Upper lobe of right lung (tissue), 1 donor: ENCODE measurements at places on chromosomes 6 and 20. TPM values are rescaled to one million over a fixed set of nuclear protein-coding genes. Genes with fewer than 3 reads are reported as not detected.

DNA sequence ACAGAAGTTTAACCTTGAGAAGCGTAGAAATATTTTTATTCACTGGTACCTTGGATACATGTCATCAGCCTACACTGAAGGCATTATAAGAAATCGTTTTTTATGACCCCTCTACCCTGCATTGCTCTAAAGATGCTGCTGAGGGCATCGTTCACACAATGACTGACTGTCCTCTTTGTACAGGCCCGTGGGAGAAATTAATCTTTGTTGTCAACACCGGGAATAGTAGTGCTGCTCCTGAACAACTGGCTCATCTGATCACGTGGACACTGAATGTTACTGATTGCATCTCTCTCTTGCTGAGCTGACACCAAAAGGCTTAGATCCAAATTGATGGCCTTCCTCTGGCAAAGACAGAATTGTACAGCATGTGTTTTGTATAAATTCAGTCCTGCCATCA, 157.1 kb upstream of the SMLR1 start:
- DNase-seq: no peak

DNA sequence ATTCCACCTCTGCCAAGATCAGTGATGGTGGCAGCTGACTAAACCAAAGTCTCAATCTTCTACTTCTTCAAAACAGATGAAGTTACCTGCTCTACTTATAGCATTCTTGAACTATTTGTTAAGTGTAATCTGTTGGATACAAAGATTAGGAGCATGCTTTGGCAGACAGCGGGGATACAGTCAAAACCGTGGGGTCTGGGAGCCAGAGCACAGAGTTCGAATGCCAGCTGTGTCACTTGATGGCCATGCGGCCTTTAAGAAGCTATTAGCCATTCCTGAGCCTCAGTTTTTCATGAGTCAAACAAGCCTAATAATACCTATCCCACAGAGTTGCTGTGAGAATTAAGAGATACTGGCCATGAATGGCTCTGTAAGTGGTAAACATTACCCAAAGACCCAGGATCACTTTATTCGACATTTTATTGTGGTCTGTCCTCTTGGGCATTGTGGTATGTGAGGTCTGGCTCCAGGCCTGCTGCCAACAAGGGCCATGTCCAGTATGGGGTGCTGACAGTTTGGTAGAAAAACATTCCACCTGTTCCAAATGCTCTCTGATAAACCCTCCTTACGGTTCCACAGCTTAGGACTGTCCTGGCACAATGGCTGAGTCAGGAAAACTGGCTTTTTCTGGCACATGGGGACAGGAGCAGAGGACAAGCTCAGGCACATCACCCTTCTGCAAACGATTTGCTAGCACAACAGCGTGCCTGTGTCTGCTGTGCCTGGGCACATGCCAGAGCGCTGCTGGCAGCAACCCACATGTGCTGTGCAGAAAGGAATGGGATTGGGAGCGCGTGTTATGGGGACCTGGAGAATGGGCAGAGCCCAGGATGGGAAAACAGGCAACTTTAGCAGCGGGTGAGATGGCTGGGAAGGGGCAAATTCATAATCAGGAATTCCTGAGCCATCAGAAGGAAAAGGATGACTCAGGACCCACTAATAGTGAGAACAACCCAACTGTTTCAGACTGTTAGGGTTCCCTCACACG, 15.7 kb upstream of the FAM83C start:
- DNase-seq: no peak

- no peak for DNase-seq
Measured at GRCh38 chr20:49675368-49676151, 38.1 kb downstream of the B4GALT5 start.

Gene HMGCLL1
- total RNA-seq: 4.2 TPM

Gene GLP1R
- not detected for total RNA-seq

GRCh38 chr6:37827603-37828265, 8.2 kb downstream of the ZFAND3 start:
- DNase-seq: no peak

DNA sequence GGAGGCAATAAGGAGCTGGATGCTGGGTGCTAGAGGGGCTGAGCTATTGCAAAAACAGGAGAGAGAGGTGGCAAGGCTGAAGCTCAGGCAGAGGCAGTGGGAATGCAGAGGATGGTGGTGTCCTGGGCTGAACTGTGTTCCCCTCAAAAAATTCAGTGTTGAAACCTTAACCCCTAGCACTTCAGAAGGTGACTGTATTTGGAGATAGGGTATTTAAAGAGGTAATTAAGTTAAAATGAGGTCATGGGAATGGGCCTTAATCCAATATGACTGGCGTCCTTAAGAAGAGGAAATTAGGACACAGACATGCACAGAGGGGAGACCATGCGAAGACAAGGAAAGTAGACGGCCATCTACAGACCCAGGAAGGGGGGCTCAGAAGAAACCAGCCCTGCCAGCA, 11.5 kb upstream of the MMP9 start:
- no peak for DNase-seq

GRCh38 chr6:37077191-37077904, 71.9 kb downstream of the FGD2 start:
- no peak for DNase-seq

- no peak for DNase-seq
Measured at GRCh38 chr6:163132050-163132750, 282.3 kb upstream of the QKI start.

Gene TINAG
- total RNA-seq: not detected

Gene ZBTB24
- total RNA-seq: 8.5 TPM

GRCh38 chr20:23253524-23253923, 97.1 kb upstream of the NXT1 start:
- no peak for DNase-seq

DNA sequence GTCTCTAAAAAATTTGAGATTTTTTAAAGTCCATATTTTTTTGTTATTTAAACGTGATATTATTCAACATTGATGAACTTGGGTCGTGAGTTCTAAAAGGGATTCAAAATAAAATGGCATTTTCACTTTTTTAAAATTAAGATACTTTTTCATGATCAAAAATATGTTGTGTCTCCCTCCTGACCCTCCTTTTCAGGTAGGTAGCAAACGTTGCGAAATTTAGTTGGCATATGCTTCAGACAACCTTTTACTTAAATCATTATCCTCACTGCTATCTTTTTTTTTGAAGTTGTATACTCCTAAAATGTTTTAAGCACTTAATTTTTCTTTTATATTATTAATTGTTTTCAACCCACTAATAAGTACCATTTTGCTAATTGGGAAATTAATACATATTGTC, 133.5 kb downstream of the ARHGAP18 start:
- DNase-seq: no peak

DNA sequence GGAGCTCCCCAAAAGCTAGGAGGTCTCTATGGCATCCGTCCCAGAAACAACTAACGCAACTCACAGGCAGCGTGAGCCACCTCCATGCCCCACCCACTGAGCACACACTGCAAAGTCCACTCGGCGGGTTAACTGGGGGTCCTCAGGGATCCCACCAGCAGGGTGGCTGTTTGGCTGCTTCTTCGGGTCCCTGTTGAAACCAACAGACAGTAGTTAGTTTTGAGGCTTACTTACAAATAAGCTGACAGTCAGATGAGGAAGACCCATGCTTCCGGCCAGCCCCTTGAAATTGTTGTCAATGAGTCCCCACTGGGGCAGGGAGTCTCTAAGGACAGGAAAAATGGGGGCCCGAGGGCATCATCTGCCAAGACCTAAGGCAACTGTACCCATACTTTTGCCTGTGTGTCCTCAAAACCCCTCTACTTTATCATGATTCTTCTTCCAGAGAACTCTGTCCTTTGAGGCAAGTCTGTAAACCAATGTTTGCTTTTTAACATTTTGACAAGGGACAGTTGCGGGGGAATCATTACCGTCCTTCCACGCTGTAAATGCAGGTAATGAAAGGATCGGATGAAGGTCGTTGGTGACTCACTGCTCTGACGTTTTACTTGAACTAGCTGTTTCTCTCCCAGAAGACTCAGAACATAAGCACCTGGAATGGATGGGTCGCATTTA, 2.2 kb upstream of the PCK1 start:
- no peak for DNase-seq

DNA sequence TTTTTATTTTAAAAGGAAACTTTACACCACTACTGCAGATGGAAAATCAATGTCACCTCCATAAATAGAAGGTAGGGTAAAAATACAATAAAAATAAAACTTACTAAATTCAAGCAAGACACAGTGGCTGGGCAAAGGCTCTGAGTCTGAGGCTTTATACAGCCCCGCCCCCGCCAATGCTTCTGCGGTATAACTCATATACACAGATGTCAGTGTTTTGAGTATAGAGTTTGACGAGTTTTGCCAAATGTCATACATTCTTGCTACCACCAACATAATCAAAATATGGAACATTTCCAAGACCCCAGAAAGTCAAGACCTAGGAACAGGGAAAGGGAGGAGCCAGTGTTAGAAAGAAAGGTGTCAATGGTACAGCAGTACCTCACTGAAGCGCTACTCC, 12.8 kb downstream of the NFATC2 start:
- DNase-seq: no peak

DNA sequence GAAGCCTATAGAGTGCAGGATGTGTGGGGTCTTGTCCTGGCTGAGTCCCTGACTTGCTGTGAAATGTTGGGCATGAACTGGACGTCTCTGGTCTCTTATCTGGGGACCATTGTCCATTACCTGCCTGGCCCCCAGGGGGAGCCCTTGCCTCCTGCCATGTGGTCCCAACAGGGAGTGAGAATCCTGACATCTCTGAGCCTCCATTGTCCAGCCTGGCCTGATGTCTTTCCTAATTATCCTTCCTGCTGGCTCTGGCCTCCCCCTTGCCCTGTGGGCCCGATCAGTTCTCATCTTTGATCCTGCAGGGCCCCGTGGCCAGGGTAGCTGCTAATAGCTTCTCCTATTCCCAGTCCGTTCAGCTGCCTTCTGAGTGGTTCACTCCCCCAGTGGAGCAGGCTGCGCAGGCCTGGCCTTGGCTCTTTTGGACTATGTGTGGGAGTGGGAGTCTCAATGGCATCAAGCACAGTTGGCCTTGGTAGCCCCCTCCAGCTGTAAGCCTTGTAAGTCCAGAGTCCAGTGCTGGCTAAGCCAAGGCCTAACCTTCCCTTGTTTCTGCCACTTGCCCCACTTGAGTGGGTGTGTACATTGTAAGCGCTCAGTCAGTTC, 77.9 kb upstream of the RALY start:
- peak; percentile 70 for DNase-seq

Gene ZSCAN26
- total RNA-seq: 11.3 TPM

Gene RGS17
- total RNA-seq: 0.26 TPM

GRCh38 chr6:128964233-128964755, 81.4 kb downstream of the LAMA2 start:
- no peak for DNase-seq

DNA sequence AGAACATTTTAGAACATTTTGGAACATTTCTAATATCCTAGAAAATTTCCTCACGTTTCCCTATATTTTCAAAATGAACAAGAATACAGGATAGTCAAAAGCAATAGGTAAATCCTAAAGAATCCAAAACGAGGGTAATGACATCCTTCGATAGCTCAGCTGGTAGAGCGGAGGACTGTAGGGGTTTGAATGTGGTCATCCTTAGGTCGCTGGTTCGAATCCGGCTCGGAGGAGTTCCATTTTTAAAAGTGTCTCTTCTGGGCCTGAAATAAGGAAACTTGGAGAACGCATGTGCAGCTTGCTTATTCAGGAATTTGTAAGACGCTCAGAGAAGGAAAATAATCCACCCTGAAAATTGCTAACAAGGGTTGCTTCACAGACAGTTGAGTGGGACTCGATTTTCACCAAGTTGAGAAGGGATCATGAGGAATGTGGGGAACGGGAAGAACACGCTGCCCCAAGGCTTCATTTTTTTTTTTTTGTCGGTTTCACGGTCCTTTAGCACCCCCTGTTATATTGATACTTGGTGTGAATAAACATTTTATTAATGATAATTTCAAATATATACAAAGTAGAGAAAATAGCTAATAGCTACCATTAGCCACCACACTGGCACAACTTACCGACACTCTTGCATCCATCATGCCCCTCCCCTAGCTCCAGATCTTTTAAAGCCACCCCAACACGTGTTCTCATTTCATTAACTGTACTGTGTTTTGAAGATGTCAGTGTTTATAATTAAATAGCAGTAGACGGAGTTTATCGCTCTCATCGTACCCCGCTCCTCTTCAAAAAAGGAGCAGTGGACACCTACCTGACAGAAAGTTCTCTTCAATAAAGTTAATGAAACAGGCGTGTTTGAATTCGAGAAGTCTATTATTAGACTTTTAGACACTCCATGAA, 1.8 kb upstream of the ABT1 start:
- no peak for DNase-seq

GRCh38 chr6:20415712-20416454, 14.2 kb downstream of the E2F3 start:
- no peak for DNase-seq
